ENCODE measurements at places on chromosomes 4 and X. TPM values are rescaled to one million over a fixed set of nuclear protein-coding genes. Genes with fewer than 3 reads are reported as not detected.

CSAG3 gene
- not detected for total RNA-seq

ASMT gene
- total RNA-seq = 0.25 TPM

SSX1 gene
- not detected for total RNA-seq

NWD2 gene
- 29.0 TPM for total RNA-seq

SPANXD gene
- total RNA-seq = not detected

GPR82 gene
- not detected for total RNA-seq

GLRB gene
- 25.6 TPM for total RNA-seq

EGFL6 gene
- 0.98 TPM for total RNA-seq

YIPF6 gene
- 23.4 TPM for total RNA-seq

PAK3 gene
- total RNA-seq = 85.8 TPM

USP17L10 gene
- total RNA-seq = not detected

NEXMIF gene
- 52.6 TPM for total RNA-seq

HAND2 gene
- total RNA-seq = not detected

SLC9B1 gene
- 6.4 TPM for total RNA-seq

TEX13D gene
- under 0.01 TPM for total RNA-seq

STK32B gene
- 53.6 TPM for total RNA-seq

STEEP1 gene
- 25.1 TPM for total RNA-seq

GYG2 gene
- 6.1 TPM for total RNA-seq

RAB33A gene
- 24.1 TPM for total RNA-seq

MGAT4D gene
- total RNA-seq = not detected

TMPRSS11A gene
- total RNA-seq = not detected

ZDHHC15 gene
- 9.6 TPM for total RNA-seq

MAGEA1 gene
- total RNA-seq = not detected

MAOA gene
- total RNA-seq = 12.0 TPM

ZAR1 gene
- total RNA-seq = 0.25 TPM

PRSS12 gene
- 43.3 TPM for total RNA-seq

TEX11 gene
- total RNA-seq = under 0.01 TPM

ARHGEF6 gene
- 12.5 TPM for total RNA-seq

CRMP1 gene
- 551 TPM for total RNA-seq

JCHAIN gene
- not detected for total RNA-seq

MAML3 gene
- 5.2 TPM for total RNA-seq

CYBB gene
- total RNA-seq = 4.2 TPM

SSX3 gene
- total RNA-seq = not detected

NLGN4X gene
- total RNA-seq = 44.0 TPM

NAA10 gene
- 18.7 TPM for total RNA-seq

CXCL1 gene
- total RNA-seq = 1.5 TPM

COL4A6 gene
- total RNA-seq = 3.2 TPM

SRPX gene
- 2.0 TPM for total RNA-seq

MAGEB17 gene
- 0.25 TPM for total RNA-seq

PNMA6F gene
- total RNA-seq = 0.49 TPM

PCDH18 gene
- 17.9 TPM for total RNA-seq

MND1 gene
- 5.7 TPM for total RNA-seq

ZMAT1 gene
- 12.5 TPM for total RNA-seq

F8A2 gene
- not detected for total RNA-seq

SSX2 gene
- not detected for total RNA-seq
